ENCODE measurements at places on chromosomes 6 and 20.

DNA sequence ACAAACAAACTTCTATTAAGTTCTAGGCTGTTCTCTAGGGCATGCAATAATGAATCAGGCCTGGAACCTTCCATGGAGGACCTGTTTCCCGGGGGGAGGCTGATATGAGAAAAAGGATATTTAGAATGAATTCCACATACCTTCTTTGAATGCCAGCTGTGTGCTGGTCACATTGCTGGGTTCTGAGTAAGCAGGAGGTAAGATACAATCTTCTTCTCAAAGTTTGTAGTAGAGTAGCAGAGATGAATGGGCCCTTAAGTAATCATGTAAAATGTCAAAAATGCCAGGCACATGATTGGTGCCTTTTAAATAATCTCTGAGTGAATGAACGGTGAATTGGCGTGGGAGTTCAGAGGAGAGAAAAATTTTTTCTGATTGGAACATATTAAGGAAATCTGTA, 47.4 kb downstream of the TGM2 start:
- no peak for DNase-seq

DNA sequence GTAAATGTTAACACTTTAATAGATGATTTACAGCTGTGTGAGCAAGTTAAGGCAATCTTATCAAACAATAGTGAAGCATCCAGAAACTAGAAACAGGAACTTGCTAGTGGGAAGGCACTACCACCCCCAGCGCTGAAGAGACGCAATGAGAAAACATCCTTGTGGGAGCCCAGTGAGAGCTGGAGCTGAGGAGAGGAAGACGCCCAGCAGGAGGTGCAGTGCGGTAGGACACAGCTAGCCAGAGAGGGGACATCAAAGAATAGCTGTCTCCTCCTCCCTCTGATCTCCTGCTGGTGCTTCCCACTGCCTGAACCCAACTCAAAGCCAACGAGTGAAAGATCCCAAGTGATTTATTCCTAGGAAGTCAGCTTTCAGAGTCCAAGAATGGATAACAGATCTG, 140.3 kb downstream of the COL12A1 start:
- no peak for DNase-seq

GRCh38 chr6:5547556-5547955, 286.2 kb downstream of the FARS2 start:
- DNase-seq, result no peak

DNA sequence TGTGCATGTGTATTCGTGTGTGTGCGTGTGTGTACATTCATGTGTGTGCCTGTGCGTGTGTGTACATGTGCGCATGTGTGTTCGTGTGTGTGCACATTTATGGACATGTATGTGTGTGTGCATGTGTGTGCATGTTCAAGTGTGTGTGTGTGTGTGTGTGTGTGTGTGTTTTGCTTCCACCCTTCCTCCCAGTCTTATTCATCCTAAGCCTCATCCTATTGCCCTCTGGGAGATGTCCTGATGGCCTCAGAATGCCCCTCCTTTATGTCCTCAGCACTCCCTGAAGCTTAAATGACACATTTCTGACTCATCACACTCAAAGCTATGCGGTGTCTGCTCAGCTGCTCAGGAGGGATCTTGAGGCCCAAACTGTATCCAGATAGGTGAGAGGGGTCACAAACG, 76.6 kb upstream of the CCDC167 start:
- DNase-seq, result peak; percentile 1

DNA sequence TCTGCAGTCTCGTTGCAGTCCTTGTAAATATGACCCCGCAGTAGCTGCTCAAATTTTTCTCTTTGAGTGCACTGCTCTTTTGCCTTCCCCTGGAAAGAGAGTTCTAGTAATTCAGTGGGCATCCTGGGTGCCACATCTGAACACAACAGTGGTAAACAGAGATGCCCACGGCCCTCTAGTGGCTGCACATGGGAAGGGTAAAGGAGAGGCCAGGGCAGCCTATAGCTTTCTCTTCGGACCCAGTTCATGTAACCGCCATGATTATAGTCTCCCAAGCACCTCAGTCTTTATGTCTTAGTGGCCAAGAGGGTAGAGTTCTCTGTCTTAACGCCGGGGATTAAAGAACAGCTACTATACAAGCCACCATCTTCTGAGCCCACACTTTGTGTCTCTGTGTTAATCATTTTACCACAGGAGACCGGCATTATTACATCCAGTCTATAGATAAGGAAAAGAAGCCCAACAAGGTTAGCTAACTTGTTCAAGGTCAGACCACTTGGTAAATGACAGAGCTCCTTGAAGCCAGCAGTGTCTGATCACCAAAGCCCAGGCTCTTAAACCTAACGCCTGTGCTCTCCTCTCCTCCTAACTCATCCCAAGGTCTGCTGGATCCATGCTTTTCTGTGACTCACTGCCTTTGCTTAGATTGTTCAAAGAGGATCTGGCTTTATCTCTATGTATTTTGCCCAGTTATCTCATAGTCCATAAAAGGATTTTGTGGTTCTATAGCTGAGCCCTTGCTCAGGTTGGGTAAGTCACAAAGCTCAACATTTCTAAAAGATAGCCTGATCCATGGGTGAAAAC, 81.8 kb downstream of the ISM1 start:
- no peak for DNase-seq

GRCh38 chr6:142335415-142335814, 33.6 kb downstream of the ADGRG6 start:
- DNase-seq, result no peak

GRCh38 chr6:158113802-158114201, 54.3 kb downstream of the SERAC1 start:
- DNase-seq, result no peak

DNA sequence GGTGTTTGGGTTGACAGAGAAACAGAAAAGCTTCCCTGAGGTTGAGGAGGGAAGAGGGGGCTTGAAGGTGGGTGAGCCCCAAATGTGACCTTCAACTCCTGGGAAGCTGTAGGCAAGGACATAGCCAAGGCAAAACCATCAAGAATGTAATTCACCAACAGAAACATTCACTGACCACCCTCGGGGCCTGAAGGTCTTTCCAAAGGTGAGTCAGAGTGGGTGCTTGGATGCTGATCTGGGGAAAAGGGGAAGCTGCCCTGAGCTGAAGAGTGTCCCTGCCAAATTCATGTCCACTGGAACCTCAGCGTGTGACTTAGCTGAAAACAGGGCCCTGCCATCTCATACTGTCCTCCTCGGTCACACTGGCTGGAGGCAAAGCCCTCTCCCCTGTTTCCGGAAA, 234.2 kb upstream of the SULF2 start:
- no peak for DNase-seq

DNA sequence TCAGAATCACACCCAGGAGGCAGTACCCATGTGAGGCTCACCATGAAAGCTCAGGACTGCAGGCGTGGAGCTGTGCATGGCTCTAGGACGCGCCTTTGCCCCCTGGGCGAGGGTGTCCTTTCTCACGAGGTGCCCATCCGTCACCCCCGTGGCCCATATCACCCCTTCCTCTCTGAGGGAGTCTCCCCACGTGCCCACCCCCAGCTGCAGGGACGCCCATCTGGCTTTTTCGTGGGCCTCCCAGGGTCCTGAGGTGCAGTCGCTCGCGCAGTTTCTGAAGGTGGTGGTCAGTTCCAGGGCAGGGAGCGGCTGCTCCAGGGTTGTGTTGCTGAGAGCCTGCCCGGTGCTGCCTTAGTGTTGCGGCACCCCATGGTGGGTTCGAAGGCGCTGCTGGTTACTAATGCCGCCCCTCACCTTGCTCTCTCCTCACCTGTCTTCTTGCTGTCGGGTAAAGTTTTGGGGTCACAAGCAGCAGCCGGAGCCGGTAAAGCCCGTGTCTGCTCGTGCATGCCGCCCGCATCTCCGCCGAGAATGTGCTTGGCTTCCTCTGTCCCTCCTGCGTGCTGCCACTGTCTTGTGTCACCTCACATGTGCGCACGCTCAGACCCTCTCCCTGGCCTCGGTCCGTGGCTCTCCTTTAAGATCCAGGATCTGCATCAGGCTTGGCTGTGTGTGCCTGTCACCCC, 9.4 kb upstream of the COL20A1 start:
- no peak for DNase-seq

- no peak for DNase-seq
Observed at GRCh38 chr6:142682985-142683384, 262.0 kb downstream of the HIVEP2 start.

- DNase-seq, result no peak
Observed at GRCh38 chr6:19771753-19772336, 65.3 kb upstream of the ID4 start.

DNA sequence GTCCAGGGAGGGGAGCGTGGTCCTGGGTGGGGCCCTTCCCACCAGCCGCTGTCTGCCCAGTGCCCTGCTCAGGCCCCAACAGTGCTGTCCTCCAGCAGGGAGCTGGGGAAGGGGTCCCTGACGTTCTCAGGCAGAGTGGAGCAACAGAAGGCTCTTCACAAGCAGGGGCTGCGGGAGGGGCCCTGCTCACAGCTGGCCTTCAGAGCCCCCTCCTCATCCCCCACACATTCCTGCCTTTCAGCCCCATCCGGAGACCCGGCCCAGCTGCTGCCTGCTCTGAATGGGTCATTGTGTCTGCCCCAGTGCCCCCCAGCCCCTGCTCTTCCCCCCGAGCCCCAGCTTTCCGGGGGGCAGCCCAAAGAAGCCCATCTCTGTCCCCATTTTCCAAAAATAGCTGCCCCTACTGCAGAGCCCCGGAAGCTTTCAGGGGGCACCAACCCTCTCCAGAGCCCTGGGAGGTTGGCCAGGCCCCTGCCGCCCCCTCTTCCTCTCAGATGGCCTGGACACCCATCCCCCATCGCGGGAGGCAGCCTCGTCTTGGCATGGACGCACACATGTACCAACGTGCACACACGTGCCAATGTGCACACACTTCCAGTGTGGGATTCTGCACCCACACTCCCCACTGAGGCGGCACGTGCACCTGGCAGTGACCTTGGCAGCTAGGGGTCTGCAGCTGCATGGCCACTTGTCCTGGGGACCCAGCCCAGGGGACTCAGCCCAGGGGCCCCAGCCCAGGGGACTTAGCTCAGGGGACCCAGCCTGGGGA, 3.7 kb downstream of the COL20A1 start:
- DNase-seq, result no peak

DNA sequence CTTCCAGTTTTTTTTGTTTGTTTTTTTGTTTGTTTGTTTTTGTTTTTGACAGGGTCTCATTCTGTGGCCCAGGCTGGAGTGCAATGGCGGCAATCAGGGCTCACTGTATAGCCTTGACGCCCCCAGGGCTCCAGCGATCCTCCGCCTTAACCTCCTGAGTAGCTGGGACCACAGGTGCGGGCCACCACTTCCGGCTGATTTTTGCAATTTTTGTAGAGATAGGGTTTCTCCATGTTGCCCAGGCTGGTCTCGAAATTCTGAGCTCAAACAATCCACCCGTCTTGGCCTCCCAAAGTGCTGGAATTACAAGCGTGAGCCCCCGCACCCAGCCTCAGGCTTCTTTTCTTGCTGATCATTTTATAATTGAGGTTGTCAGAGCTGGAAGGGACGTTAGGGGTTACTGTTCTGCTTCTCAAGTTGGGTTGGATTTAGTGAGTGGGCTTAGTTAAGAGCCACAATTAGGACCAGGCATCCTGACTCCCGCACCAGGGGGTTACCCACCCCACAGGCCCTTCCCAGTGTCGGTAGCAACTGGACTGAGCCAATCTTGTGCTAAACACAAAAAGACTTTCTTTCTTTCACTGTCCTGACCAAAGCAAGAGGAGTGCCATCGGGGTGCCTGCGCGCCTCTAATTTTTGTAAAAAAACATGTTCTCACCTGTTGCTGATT, 13.1 kb upstream of the ZSCAN9 start:
- no peak for DNase-seq

GRCh38 chr6:91926827-91927226, 1340.0 kb upstream of the MAP3K7 start:
- peak; percentile 77 for DNase-seq

DNA sequence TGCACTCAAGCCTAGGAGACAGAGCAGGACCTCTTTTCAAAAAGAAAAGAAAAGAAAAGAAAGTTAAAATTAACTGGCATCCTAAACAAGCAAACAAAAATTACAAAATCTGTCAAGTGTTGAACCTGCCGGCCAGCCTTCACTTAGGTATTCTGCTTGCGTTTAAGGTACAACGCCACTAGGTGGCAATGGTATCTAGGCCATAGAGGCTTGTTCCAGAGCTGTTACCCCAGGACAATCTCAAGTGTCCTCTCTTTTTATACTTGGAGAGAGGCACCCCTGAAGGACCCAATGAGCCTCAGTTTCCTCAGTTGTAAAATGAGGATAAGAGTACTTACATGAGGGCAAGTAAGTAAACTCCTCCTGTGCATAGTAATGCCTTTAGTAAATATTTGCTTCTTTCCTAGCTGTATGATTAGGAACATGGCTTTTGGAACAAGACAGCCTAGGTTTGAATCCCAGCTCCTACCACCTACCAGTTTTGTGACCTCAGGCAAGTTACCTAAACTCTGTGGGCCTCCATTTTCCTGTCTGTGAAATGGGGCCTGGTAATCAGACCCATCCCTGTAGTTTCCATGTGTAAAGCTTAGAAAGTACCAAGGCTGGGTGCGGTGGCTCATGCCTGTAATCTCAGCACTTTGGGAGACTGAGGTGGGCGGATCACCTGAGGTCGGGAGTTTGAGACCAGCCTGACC, 5.8 kb upstream of the PACSIN1 start:
- peak; percentile 35 for DNase-seq

- DNase-seq, result no peak
Observed at GRCh38 chr20:59043698-59044097, 1.1 kb upstream of the PRELID3B start.

DNA sequence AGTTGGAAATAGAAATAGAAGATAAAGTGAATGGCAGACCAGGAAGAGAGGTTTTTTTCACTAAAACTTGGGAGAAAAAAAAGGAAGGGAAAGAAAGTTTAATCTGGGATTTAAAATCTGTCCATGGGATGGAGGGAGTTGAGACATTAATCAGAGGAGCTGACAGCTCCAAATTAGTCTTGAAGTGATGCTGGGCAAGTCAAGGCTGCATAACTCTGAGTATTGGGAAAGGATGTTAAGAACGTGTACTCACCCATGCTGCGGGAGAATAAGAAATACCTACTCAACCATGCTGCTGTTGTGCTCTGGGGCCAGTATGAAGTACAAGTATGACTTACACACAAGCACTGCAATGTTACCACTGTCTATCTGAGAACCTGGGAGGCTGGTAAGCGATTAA, 47.5 kb downstream of the SNRNP48 start:
- no peak for DNase-seq

DNA sequence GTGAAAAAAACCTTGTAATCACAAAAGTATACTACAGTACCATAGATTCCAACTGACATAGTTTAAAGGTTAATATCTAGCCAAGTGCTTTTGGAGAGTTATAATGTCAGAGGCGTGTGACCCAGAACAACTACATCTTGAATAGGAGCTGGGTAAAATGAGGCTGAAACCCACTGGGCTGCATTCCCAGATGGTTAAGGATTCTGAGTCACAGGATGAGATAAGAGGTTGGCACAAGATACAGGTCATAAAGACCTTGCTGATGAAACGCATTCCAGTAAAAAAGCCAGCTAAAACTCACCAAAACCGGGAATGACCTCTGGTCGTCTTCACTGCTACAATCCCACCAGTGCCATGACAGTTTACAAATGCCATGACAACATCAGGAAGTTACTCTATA, 22.4 kb upstream of the KIAA0408 start:
- no peak for DNase-seq

- DNase-seq, result no peak
Observed at GRCh38 chr20:49276161-49276960, 1.5 kb downstream of the ZNFX1 start.
